Stimulated activated CD8-positive, alpha-beta memory T cell treated with anti-CD3 and anti-CD28 coated beads, Interleukin-7, amount 100 ng/mL, for 1 hour (primary cell): ENCODE measurements at places on chromosomes 3 and 15.

DNA sequence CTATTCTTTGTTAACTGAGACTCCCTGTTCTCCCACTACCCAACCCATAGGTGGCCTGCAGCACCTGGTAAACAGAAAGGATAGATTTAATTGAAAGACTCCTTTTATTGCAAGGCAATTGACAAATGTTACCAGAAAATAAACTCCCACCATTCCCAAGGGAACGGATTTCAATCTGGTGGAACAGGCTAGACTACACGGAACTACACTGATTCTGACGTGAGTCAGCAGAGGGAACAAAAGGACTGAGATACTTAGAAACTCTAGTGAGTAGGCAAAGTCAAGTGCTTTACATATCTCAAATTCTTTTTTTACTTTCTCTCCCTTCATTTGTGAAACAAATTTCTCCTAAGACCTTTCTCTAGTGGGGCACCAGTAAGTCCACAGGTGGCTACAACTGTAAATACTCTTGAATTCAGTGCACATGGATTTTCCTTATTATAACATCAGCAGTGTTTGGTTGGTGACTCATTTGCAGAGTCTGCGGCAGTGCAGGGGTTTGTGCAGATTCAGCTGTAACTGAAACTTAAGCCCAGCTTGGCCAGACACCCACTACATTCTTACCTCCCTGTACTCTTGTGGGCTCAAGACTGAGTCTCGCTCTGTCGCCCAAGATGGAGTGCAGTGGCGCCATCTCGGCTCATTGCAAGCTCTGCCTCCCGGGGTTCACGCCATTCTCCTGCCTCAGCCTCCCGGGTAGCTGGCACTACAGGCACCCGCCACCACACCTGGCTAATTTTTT, 34.3 kb upstream of the PLSCR2 start:
- no peak for DNase-seq

DNA sequence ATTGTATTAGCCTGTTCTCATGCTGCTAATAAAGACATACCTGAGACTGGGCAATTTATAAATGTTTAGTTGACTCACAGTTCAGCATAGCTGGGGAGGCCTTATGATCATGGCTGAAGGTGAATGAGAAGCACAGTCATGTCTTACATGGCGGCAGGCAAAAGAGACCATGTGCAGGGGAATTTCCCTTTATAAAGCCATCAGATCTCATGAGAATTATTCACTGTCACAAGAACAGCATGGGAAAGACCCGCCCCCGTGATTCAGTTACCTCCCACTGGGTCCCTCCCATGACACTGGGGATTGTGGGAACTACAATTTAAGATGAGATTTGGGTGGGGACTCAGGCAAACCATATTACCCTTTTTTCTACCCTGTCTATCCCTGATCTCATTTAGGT, 51.5 kb upstream of the MYZAP start:
- DNase-seq = no peak

GRCh38 chr15:85752491-85752961, 42.2 kb downstream of the KLHL25 start:
- no peak for DNase-seq

- DNase-seq = no peak
These were observed 99.2 kb downstream of the GOLIM4 start for GRCh38 chr3:167996514-167996913.

DNA sequence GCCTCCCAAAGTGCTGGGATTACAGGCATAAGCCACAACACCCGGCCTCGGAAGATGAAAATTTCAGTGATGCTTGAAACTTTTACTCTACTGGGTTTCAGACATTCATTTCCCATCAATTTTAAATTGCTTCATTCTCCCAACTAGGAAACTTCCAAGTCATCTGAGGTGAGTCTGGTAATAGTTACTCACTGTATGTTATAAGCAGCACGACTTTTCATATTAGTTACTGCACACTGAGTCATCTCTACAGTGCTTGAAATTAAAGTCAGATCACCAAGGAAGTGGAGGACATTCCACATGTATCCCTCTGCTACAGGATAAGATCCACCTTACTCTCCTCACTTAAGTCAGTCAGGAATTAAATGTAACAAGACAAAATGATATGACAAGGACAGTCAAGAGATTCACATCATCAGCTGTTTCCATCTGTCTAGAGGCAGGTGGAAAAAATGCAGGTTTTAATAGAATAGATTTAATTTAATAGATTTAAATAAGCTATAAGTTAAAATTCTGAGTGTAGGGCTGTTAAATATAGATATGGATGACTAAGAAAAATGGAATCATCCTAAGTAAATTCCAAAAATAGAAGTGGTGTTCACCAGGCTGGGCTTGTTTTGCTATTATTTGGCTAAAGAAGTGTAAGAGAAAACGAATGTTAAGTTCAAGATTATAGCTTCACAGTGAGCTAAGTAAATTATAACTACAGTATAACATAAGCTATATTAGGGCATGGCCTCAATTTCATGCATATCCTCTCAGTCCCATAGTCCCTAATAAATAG, 104.4 kb downstream of the TMCO5A start:
- DNase-seq = no peak

GRCh38 chr15:50633653-50634052, 52.9 kb downstream of the TRPM7 start:
- no peak for DNase-seq

GRCh38 chr3:185340751-185341150, 22.2 kb upstream of the MAP3K13 start:
- DNase-seq = no peak

- DNase-seq = peak; percentile 21
These were observed 656 bp downstream of the CD47 start for GRCh38 chr3:108090049-108090700.

DNA sequence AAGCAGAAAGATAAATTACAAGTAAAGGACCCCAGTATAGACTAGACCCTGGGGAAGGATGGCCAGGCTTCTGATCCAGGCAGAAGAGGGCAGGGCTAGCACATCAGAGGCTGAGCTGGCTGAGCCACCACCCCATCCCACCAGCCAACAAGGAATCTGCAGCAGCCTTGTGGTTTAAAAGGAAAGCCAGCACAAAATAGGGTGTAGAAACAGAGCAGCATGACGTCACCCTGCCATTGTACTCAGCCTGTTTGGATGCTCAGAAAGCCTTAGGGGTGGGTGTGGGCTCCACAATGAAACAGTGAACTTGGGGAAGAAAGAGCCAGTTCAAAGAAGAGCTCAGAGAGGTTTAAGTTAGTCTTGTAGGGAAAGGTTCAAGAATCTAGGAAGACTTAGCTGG, 28.2 kb downstream of the DUOX1 start:
- no peak for DNase-seq

- no peak for DNase-seq
These were observed 16.6 kb downstream of the NFKBIZ start for GRCh38 chr3:101865751-101866509.

DNA sequence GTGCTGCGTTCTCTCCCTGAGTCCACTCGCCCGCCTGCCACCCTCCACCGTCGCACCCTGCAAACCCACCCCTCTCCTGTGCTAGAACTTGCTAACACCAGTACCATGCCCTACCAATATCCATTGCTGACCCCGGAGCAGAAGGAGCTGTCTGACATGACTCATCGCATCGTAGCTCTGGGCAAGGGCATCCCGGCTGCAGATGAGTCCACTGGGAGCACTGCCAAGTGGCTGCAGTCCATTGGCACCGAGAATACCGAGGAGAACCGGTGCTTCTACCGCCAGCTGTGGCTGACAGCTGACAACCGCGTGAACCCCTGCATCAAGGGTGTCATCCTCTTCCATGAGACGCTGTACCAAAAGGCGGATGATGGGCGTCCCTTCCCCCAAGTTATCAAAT, 4.9 kb upstream of the ALAS1 start:
- DNase-seq = no peak

DNA sequence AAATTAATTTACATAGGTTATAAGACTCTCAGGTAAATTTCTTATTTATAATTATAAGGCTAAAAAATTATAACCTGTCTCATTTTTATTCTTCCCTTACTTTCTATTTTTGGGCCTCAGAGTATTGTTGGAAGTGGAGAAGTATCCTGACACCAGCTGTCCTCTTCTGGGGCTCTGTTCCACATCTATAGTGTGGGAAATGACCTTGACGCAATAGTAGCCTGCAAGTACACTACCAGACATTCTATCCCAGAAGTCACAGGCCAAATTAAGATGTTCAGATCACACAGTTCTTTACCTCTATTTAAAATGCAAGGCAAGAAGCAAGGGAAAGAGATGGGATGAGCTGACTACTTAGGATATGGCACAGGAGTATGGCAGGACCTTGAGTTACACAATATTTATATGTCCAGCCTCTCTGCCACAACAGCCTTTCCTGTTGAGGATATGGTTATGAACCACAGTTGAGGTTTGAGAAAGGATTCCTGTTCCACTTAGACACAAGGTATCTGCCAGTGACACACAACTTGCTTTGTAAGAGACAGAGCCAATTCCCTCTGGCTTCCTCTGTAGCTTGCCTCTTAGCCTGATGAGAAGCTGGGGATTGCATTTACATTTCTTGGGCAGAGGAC, 158.0 kb upstream of the IL12A start:
- no peak for DNase-seq

GRCh38 chr3:181735911-181736310, 24.2 kb downstream of the SOX2 start:
- DNase-seq = no peak

- no peak for DNase-seq
These were observed 113.2 kb downstream of the EPHB1 start for GRCh38 chr3:134908271-134908670.

- no peak for DNase-seq
These were observed 103.7 kb downstream of the P3H2 start for GRCh38 chr3:190016966-190017365.

GRCh38 chr15:25545017-25545416, 106.2 kb upstream of the UBE3A start:
- DNase-seq = no peak

DNA sequence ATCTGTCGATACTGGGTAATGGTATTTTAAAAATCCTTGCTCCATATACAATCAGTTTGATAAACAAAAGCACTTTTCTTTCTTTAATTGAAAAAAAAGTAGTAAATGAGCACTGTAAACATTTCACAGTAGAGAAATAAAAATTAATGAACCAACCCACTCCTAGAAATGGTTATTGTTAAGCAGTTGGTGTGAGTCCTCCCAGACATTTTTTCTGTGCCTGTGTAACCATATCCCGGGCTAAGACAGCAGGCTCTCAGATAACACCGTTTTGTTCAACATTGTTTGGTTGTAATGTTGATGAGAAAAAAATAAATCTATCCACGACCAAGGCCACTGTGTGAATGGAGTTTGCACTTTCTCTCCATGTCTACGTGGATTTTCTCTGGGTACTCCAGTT, 42.6 kb downstream of the PXK start:
- DNase-seq = no peak

DNA sequence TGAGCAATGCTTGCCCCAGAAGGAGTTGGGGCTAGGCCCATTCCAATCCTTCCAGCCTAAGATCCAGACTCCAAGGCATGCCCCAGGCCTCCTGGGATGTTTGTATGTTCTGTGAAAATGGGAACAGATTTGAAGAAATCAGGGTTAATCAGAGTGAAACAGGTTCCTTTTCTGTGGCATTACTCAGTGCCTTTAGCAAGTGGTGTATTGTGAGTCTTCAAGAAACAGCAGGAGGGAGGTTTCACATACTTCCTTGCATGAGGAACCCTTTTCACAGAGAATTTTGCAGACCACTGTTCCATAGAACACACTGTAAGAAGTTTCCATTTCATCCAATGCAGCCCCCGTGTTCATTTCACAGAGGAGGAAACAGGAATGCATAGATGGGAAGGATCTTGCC, 8.4 kb upstream of the CDC25A start:
- DNase-seq = no peak

DNA sequence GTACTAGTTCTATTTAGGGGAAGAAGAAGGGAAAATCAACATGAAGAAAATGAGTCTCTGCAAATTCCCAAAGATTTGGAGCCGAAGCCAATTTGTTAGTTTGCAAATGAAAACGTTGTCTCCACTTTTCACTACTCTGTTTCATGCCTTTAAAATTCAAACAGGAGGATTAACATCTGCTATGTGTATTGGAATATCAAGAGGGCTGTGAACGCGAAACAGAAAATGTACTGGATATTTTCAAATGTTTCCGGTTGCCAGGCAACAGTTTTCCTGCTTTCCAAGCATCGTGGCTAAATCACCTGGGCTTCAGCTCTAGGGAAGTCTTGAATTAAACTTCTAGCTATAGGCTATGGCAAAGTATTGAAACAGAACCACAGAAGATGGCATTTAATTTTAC, 172.8 kb downstream of the KCNMB2 start:
- no peak for DNase-seq

GRCh38 chr3:79245284-79246138, 522.3 kb downstream of the ROBO1 start:
- no peak for DNase-seq

- no peak for DNase-seq
These were observed 162.7 kb upstream of the LINGO1 start for GRCh38 chr15:77795446-77795845.

DNA sequence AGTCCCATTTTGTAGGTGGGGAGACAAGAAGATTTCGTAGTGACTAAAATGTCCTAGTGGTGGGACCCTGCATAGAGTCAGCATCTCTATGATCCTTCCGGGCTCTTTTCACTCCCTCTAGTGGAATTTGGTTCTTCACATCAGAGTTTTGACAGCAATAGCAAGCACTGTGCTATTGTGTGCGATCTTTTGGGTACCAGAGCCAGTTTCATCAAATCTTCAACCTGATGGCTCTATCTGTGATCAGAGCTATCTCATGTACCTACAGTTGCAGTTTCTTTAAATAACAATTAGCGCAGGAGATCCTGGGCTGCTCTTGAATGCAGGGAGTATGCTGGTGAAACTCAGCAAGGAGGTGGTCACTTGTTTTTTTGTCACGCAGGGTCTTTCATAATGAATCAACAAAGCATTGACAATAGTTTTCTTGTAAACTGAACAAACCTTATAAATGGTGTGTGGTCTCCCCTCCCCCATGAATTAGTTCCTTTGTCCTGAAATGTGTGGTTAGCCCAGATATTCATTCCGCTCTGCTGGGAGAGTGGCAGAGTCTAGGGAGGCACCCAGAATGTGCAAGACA, 257.2 kb upstream of the SOX2 start:
- no peak for DNase-seq

GRCh38 chr3:197959891-197960693, at the start of gene LMLN:
TSS of gene LMLN (plus strand) at chr3:197960217. CDS start at chr3:197960246, 29 bp downstream.
- DNase-seq = peak; percentile 87

GRCh38 chr3:45145223-45145622, 955 bp downstream of the CDCP1 start:
- DNase-seq = no peak
